ENCODE measurements at places on chromosomes 2 and 18.

GRCh38 chr18:12531749-12532148, 124.0 kb downstream of the PRELID3A start:
- DNase-seq, result no peak

DNA sequence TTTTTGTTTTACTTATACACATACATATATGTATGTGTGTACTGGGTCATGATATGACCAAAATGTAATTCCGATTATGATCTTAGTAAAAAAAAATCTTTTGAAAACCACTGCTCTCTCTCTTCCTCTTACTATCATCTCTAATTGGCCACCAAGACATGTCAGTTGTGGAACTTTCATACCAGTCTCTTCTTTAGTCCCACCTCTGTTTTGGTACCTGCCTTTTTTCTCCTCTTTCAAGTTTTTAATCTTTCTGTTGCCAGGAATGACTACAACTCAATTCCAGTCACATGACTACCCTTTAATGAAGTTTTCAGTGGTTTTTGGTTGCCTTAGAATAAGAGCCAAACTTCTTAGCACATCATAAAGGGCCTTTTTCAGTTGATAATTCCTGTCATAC, 17.1 kb downstream of the RBM44 start:
- no peak for DNase-seq

DNA sequence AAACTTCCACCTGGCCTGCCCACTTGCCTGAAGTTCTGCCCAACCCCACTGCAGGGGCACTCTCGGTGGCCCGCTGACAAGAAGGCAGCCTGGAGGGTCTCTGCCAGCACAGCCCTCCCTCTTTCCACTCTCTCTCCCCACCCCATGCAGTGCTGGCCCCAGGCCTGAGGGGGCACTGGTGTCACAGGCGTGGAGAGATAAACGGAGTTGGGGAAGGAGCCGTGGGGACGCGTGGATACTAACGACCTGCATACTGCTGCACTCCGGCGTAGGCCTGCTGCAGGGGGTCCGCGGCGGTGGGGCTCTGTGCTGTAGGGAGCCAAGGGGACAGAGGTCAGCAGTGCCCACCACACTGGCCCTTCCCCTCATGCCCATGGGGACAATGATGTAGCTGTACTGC, 299.3 kb downstream of the CELF4 start:
- DNase-seq, result no peak

- peak; percentile 48 for DNase-seq
These were observed at the start of gene DQX1 for GRCh38 chr2:74525717-74526648. DQX1 (minus strand) TSS chr2:74526231; CDS start chr2:74525729, 502 bp downstream.

DNA sequence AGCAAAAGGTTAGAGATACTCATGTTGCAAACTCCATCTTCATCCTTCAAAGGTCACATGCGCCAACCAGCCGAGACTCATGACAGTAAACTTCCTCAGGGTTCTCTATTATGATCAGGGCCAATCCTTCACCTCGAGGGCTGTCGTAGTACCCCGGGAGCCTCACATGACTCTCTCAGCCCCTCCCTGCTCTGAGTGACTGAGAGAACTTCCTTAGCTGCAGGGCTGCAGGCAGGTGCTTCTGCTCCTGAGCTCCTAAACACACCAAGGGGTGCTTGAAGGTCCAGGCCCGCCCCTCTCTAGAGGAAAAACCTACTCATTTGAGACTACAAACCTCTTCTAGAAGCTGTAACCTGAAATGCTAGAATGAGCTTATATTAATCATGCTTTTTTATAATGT, 48.2 kb downstream of the LONRF2 start:
- peak; percentile 7 for DNase-seq

- no peak for DNase-seq
These were observed 53.2 kb upstream of the RAB27B start for GRCh38 chr18:54774981-54775665.

- DNase-seq, result no peak
These were observed 181.6 kb downstream of the AFF3 start for GRCh38 chr2:99960790-99961189.

DNA sequence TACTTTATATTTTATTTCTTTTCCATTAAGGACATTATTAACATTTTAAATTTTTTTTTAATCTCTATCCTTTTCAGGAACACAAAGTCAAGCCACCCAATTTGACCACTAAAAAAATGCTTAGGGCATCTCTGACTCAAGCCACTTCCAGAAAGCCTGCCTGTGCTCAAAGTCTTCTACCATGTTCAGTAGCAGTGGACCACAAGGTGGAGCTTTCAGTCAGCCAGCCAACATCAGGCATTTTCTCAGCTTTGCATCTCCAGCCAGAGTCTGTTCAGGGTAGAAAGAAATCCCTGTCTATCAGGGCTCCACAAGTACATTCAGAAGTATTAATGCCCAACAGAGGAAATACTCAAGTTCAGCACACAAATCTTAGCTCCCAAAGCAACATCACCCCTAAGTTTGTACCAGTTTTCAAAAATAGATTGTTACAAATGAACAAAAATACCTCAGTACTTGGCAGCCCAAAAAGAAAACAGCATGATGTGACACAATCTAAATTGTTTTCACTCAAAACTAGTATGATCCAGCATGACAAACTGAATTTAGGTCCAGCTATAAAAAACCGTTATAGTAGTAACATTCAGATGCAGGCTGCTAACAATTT, 37.6 kb downstream of the C18orf63 start:
- DNase-seq, result no peak

GRCh38 chr18:5973099-5973498, 77.8 kb upstream of the TMEM200C start:
- no peak for DNase-seq

GRCh38 chr2:220219371-220219770, 591.9 kb downstream of the SLC4A3 start:
- no peak for DNase-seq

DNA sequence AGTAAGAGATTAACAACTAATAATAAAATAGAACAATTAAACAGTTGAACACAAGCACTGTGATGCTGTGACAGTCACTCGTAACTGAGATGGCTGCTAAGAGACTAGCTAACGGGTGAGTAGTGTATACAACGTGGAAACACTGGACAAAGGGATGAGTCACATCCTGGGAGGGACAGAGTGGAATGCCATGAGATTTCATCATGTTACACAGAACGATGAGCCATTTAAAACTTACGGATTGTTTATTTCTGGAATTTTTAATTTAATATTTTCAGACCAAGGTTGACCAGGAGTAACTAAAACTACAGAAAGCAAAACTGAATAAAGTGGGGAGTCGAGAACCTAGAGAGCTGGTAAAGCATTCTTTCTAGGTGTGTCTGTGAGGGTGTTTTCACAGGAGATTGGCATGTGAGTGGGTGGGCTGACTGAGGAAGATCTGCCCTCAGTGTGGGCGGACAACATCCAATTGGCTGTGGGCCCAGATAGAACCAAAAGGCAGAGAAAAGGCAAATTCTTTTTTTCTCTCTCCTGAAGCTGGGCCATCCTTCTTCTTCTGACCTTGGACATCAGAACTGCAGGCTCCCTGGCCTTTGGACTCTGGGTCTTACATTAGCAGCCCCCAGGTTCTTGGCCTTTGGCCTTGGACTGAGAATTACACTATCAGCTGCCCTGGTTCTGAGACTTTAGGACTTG, 14.6 kb downstream of the TMSB10 start:
- no peak for DNase-seq

DNA sequence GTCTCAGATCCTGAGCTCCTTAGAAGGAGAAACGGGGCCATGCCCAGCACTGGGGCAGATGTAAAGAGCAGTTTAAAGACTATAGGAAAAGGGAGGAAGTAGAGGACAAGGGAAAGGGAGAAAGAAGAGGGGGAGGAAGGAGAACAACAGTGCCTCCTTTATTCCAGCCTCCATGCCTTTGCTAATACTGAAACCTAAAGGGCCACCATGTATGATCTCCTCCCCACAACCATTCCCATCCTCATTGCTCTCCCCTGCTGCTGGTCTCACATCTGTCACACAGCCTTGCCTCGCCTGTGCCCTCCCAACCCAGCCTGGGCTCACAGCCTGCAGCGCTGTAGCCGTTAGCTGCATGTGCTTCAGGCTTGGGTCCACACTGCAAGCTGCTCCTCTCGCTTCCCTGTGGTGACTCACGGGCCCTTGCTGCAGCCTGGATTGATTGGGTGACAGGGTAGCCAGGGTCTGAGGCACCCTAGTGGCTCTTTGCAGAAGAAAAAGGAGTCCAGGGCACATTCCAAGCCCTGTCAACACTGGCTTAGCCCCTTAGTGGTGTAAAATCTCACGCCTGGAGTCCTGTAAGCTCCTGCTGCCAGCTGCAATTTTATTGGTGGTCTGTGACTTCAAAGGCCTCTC, 281.9 kb downstream of the SRBD1 start:
- DNase-seq, result no peak

DNA sequence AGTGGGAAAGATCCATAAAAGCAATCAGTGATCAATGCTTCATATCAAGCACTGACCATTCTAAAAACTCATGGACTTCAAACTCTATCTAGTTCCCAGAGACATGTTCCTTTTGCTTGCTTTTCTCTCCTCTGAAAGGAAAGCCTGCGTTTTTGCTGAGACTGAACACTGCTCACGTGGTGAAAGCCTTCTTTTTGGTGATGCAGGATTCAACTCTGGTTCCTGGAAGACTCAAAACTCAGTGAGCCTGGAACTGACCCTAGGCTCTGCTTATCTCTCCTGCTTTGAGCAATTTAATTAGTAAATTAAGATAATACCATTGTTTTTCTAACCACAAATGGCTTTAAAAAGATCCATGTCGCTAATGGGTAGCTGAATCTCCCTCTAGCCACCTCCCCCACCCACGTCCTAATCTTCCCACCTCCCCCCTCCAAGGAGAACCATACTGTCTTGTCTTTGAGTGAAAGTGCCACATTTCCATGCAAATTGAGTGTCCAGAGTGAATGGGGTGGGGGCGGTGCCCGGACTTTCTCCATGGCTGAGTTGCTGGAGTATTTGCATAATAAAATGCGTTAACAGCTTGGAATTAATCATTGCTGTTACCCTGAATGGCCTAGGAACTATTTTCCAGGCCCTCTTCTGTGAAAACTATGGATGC, 130.5 kb downstream of the BCL11A start:
- no peak for DNase-seq
